Activated CD4-positive, alpha-beta T cell treated with anti-CD3 and anti-CD28 coated beads, Interleukin-2, amount 50 U/mL, for 16 hours (primary cell): ENCODE measurements at places on chromosomes 5 and 9.

GRCh38 chr5:144971108-144971850, 800.6 kb downstream of the KCTD16 start:
- no peak for DNase-seq

DNA sequence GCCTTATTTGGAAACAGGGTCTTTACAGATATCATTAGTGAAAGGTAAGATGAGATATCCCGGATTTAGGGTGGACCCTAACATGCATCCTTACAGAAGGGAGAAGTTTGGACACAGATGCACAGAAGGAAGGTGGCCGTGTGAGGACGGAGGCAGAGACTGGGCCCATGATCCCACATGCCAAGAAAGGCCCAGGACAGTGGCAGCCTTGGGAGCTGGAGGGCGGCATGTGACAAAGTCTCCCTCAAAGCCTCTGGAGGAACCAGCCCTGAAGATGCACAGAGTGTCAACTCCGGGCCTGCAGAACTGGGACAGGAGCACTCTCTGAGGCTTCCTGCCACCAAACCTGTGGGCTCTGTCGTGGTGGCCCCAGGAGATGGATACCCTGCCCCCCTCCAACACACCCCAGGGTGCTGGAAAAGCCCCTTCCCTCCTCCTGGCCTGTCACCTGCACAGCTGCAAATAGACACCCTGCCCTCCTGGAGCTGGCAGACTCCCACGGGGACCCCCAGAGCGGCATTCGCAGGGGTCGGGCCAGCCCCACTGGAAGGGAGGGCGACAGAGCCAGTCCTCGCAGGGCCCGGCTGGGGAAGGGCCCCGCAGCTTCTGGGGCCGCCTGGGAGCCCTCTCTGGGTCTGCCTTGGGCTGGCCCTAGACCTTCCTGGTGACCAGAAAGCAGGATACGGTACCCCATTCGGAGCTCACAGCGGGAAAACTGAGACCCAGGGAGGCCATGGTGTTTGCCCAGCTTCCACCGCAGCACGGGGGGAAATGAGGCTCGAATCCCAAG, 7.9 kb downstream of the NACC2 start:
- DNase-seq, result no peak

GRCh38 chr5:53946405-53947100, 363.8 kb downstream of the ARL15 start:
- DNase-seq, result no peak

DNA sequence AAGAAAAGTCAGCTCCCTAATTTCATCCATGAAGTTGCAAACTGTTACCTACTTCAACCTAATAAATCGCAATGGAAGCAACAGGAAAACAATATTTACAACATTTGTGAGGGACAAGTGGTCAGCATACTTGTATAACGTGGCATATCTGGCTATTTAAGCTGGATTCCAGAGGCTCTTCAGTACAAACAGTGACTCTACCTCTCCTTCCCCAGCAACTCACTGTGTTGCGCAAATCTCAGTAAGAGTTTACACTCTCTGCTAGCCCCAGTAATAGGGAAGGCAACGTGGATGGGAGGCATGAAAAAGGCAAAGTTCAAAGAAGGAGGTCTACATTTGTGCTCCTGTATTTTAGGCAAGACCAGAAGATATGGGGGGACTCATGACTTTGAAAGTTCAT, 18.9 kb upstream of the SEMA5A start:
- DNase-seq, result no peak

GRCh38 chr9:113622600-113623400, 159.3 kb downstream of the RGS3 start:
- DNase-seq, result peak; percentile 77

GRCh38 chr9:93536167-93536566, 40.2 kb upstream of the PHF2 start:
- no peak for DNase-seq

- DNase-seq, result no peak
Measured at GRCh38 chr9:135960411-135961276, 529 bp downstream of the UBAC1 start.

GRCh38 chr9:77909306-77909705, 122.3 kb downstream of the GNAQ start:
- DNase-seq, result peak; percentile 74

DNA sequence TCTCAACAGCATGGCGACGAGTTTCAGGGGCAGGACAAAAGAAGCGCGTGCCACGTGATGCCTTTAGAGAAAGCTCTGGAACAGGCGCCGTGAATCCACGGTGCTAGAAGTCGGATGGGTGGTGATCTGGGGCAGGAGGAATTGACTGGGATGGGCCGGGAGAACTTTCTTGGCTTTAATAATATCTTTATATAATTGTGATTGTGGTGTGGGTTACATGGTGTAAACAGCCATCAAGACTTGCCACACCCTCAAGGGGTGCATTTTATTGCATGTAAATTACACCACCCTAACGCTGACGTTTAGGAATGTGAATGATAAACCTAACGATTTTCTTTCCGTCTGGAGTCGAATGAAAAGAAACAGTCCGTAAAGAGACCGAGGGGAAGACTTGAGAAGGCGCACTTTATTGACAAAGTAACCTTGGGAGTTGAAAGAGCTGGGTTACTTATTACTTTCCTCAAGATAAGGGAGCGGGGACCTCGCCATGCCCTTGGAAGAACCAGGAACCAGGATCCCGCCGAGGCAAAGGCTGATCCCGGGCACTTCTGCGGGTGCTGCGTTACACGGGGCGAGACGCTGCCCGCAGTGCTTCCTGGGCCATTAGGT, 8.5 kb downstream of the NRARP start:
- DNase-seq, result no peak

GRCh38 chr5:79225441-79225840, 10.5 kb upstream of the JMY start:
- DNase-seq, result no peak

DNA sequence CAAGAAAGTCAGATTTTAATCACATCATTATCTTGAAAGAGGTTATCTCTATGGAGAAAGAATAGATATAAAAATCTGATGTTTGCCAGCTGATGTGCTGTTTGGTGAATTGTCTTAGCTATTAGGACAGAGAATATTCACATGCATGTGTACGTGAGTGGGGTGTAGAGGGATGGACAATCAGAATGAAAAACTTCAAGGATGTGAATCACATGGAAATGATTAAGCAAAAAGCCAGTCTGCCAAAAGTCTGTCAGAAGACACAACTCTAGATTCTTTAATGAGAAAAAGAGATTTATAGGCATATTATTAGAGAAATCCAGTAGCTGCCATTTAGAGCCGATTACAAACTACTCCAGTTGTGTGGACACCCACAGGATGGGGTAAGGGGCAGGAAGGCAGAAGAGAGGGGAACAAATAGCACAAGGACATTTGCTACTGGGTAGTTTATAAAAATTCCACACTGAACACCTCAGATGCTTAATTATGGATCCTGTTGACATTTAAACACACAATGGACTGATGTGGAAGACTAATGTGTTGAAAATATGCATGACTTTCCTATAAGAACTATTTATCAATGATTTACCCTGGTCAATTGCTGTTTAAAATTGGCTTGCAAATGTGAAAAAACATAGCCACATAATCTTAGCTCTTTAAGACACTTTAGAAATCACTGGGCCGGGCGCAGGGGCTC, 127.4 kb downstream of the PTTG1 start:
- no peak for DNase-seq

GRCh38 chr9:86075132-86076109, 23.9 kb downstream of the GOLM1 start:
- DNase-seq, result no peak

DNA sequence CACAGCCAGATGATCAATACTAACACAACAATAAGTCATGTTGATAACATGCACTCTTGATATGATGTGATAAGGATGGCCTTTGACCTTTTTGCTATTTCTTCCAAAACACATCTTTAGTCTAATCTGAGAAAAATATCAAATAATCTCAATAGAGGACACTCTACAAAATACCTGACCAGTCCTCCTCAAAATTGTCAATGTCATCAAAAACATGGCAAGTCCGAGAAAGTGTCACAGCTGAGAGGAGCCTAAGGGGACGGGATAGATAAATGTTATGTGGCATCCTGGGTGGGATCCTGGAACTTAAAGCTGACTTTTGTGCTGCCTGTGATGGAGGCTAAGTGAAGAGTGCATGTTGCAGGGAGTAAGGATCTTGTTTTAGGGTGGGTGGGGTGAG, 699.6 kb upstream of the ADAMTS16 start:
- DNase-seq, result no peak

DNA sequence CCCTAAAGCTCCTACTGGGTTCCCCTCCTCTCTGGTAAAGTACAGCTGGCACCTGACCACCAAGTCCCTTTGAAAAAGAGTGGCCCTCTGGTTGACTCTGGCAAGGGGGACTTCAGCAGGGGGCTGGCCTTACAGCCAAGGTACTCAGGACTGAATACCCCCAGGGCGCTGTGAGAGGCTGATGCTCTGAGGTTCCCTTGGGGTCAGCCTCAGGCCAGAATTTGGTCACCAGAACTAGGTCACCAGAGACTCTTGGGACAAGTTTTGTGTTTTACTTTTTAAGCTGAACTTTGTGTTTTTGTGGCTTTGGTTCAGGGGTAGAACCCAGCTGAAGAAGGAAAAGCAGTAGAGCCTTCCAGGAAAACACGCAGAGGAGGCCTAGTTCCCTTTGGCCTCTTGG, 23.3 kb upstream of the SMU1 start:
- DNase-seq, result no peak

DNA sequence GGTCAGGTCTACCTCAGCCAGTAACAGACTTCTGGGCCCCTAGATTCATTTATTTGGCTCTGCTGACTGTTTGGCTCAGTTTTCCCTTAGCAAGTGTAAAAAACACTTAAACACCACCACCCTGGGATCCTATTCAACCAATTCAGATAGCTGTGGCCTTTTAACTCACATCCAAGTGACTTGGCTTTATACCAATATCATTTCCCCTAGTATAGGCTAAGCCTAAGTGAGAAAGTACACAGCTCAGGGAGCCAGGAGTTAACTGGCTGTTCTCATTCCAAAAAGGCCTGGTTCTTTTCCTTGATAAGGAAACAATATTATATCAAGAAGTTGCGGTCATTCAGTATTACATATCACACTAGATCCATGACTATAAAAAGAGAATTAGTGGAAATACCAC, 163.5 kb downstream of the ARL15 start:
- DNase-seq, result no peak

GRCh38 chr5:138033907-138034306, 1.0 kb upstream of the FAM13B start:
- no peak for DNase-seq

DNA sequence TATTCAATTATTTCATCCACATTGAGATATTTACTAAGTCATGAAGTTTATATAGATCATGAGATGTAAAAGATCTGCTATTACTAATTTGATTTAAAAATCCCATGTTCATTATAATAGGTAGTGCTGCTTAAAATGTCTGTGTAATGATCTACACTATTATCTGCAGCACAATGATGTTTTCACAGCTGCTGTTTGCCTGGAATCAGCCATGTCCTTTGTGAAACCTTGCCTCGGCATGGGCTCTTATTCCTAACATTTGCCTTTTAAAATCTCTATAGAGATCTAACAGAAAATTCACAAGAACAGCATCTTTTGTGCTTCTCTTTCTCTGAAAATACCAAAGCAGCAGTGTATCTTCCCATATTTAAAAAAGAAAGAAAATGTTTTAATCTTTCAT, 444.6 kb downstream of the PTPRD start:
- no peak for DNase-seq

DNA sequence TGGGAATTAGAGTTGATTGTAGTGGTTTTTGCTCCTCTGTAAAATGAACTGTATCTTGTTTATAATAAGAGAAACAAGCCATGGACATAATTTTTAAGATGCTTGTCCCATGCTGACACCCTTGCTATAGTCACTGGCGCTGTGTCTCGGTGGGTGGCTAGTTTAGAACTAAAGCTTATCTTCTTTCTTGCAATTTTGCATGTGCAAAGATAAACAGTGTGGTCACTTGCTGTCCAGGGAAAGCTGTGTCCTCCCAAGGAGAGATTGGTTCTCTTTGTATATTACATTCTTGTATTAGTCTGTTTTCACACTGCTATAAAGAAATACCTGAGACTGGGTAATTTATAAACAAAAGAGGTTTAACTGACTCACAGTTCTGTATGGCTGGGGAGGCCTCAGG, 143.8 kb downstream of the MELK start:
- DNase-seq, result no peak

DNA sequence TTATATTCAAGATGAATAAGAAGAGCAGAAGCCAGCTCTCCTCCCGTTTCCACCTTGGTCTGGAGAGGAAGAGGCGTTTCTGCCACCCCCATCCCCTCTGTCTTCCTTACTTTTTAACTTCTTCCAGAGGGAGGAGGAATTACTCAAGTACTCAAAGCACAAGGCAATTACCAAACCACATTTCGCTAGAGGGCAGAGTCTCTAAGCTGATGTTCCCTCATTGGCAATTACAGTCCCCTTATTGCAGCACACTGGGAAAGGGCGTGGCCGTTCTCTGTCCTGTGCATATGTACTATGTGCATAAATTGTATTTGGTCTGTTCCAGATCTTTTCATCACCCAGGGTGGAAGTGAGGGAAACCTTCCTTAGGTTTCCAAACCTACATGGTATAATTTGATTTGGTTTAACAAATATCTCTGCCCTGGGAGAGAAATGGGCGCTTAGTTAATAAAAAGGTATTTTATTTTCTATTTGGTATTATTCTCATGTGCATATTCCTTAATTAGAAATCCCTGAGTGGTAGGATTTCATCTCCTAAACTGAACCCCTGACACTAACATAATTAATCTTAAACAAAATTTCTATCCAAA, 29.8 kb upstream of the ALDOB start:
- DNase-seq, result peak; percentile 8

GRCh38 chr9:106972082-106972481, 109.1 kb downstream of the ZNF462 start:
- no peak for DNase-seq
